ENCODE measurements at places on chromosomes 7 and 10.

GRCh38 chr7:74253331-74253730 is 868 bp downstream of the RFC2 start:
- DNase-seq = no peak

GRCh38 chr7:156827587-156828203 is 65.3 kb downstream of the LMBR1 start:
- no peak for DNase-seq

- DNase-seq = no peak
These were observed 708 bp upstream of the GPR85 start for GRCh38 chr7:113087071-113087998.

DNA sequence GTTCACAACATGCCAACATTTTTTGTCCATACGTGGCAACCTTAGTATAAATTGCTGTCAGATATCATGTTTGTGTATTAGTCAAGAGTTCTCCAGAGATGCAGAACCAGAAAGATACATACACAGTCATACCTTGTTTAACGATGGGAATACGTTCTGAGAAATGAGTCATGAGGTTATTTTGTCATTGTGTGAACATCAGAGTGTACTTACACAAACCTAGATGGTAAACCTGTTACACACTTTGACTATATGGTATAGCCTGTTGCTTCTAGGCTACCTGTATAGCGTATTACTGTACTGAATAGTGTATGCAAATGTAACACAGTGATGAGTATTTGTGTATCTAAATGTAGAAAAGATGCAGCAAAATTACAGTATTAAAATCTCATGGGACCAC is 22.3 kb downstream of the ZNF518A start:
- no peak for DNase-seq

DNA sequence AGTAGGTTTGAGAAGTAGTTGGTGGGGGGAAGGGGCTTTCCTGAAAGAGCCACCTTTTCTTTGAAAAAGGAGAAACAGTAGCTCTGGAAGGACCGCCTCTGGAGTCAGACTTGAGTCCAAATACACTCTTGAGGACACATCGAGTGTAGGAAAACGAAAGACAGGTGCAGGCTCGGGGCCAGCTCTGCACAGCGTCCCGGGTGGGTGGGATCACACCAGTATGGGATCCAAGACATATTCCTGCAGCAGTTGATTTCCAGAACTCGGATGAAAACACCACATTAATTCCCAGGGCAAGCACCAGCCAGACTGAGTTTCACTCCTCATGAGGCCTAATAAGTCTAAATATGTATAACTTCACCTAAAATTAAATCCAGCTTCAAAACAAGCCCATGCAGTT is 61.4 kb downstream of the ASB13 start:
- DNase-seq = no peak

- DNase-seq = no peak
These were observed 61.2 kb upstream of the LRRN3 start for GRCh38 chr7:111029574-111030251.

GRCh38 chr10:35896001-35896400 is 253.9 kb upstream of the FZD8 start:
- no peak for DNase-seq

DNA sequence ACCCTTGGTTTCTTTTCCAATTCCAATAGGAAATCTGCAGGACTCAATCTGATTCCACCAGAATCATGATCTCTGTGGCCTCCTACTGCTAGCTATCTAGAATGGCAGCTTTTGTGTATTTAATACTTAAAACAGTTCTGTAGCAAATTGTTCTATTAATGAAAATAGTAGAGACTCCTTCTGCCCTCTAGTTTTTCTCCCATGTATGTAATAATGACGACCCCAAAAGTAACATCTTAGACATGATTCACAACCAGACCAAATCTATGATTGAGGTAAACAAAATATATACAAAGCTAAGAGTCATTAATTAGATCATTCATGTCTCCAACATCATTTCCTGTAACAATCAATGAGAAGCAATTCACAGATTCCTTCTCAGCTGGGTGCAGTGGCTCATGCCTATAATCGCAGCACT is 259.1 kb upstream of the MKLN1 start:
- DNase-seq = no peak

GRCh38 chr7:136033413-136034031 is 56.4 kb upstream of the MTPN start:
- DNase-seq = no peak

GRCh38 chr10:5477948-5478693 is 21.2 kb downstream of the CALML5 start:
- DNase-seq = no peak

DNA sequence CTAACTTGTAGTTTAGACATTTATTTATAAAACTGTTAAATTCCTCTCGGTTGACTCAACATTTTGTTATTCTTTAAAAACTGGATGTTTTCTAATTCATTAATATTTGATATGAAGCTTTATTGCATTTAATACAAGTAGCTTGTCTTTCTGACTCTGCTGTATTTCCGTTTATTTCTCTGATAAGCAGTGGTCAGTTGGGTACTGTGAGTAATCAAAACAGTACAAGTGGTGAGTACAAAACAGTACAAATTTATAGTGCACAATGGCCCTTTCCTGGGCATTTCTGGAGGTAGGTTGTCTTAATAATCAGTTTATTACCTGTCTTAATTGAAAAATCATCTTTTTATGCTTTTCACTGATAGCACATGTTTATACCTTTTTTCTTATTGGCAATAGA is 182.7 kb downstream of the CCSER2 start:
- DNase-seq = no peak

- no peak for DNase-seq
These were observed 50.0 kb downstream of the JAKMIP3 start for GRCh38 chr10:132115732-132116131.

- DNase-seq = no peak
These were observed 37.7 kb downstream of the PPP1R17 start for GRCh38 chr7:31724696-31725095.

- DNase-seq = peak; percentile 81
These were observed 2.1 kb upstream of the COX19 start for GRCh38 chr7:977326-978048.

- DNase-seq = no peak
These were observed 1024.2 kb downstream of the GRM8 start for GRCh38 chr7:126228356-126229061.

- no peak for DNase-seq
These were observed 15.5 kb downstream of the CYP3A4 start for GRCh38 chr7:99768471-99768870.

- peak; percentile 89 for DNase-seq
These were observed 5.2 kb downstream of the DMBT1 start for GRCh38 chr10:122565766-122566206.

DNA sequence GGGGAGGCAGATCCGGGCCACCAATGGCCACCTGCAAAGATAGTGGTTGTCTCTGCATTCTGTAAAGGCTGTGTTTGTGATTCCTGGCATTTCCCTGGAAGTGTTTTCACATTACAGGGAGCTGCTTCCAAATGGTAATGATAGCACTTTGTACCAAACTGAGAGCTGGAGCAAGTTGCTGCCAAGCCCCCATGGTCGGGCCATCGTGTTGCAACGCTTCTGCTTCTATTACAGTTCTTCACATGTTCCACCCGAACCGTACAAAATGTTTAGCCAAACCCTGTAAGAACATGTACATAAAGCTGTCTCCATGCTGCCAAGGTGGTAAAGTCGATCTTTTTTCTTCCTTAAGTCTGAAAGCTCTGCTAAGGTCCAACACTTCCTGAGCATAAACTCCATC is 397.7 kb upstream of the NFE2L3 start:
- no peak for DNase-seq

- DNase-seq = no peak
These were observed 222.1 kb upstream of the SHH start for GRCh38 chr7:156034397-156034796.
